NB4 (cell line): ENCODE measurements at places on chromosomes 2 and 18.
A peak's percentile ranks its signal among the peaks of the same experiment; 100 is the strongest.

DNA sequence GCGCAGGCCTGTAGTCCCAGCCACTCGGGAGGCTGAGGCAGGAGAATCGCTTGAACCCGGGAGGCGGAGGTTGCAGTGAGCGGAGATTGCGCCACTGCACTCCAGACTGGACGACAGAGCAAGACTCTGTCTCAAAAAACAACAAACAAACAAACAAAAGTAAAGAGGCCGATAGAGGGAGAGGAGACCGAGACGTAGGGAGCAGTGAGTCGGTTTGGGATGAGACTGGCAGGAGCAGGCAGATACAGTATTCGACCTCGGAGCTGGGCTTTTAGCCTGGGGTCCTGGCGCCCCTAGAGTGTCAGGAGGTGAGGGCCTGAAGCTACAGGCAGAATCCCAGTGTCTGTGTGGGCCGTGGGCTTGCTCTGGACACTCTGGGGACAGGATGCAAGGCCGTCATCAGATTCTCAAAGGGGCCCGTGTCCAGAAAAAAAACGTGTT lies 51.2 kb downstream of the SLC4A1AP start:
- DNase-seq, result no peak

DNA sequence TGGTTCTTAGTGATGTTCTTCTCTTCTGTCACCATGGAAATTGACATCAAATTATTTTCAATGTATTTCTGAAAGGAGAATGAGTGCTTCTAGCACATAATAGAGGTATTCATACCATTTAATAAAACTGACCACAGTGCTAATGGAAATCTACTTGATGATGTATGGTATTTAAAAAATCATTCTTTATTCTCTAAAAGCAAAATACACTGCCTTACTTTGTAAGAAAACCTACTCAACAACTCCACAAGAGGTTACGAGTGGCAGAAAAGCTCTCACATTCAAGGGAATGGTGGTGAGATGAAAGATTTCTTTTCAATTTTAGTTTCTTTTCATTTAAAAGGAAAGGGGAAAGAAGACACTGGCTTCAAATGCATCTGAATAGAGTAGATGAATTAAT lies 382.3 kb upstream of the CHST9 start:
- no peak for DNase-seq

- no peak for DNase-seq
Measured at GRCh38 chr2:33709951-33710350, 110.9 kb upstream of the FAM98A start.

DNA sequence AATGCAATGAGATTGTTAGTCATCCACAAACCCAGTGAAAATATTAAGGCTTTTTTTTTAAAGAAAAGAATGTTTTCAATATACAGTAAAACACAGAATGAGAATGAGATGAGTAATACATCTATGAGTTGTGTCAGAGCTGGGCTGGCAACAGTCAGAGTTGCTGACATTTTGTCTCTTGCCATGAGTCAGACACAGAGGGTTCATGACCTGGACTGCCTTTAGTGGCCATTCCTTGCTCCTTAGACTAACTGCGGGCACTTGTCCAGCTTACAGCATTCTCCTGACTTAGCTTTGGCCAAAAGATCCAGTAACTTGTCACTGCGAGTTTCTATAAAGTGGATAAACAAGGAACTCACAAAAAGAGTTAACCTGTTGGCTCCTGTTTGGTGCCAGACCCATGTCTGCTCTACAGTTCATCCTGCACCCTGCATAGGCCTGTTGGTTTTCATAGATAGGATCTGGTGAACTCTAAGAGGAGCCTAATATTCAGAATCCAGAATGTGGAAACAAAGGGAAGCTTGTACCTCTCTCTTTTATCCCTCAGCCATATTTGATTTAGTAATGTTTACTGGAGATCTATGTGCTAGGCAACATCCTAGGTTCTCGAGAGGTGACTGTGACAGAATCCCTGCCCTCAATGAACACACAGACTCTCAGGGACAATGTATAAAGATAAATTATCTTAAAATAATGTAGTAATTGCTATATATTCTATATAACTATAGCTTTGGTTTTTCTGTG lies 391.5 kb upstream of the VWC2L start:
- no peak for DNase-seq

DNA sequence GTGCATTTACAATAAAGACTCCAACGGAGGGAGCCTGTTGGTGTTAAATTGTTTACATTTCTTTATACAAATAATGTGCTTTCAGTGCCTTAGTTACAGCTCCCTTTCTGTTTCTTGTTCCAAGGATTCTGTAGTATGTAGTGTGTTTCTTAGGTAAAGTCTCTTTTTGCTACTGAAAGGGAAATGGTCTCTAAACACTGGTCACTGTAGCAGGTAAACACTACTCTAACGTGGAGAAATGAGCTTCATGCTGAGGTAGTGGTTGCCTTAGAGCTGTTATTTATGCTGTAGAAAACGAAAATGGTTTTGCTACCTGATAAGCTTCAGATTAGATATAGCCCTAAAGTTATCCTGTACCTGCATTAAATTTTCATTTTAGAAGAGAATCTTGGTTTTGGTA lies 163.6 kb downstream of the CAPN13 start:
- DNase-seq, result no peak

GRCh38 chr2:198324071-198324470 lies 519.7 kb downstream of the PLCL1 start:
- DNase-seq, result no peak

DNA sequence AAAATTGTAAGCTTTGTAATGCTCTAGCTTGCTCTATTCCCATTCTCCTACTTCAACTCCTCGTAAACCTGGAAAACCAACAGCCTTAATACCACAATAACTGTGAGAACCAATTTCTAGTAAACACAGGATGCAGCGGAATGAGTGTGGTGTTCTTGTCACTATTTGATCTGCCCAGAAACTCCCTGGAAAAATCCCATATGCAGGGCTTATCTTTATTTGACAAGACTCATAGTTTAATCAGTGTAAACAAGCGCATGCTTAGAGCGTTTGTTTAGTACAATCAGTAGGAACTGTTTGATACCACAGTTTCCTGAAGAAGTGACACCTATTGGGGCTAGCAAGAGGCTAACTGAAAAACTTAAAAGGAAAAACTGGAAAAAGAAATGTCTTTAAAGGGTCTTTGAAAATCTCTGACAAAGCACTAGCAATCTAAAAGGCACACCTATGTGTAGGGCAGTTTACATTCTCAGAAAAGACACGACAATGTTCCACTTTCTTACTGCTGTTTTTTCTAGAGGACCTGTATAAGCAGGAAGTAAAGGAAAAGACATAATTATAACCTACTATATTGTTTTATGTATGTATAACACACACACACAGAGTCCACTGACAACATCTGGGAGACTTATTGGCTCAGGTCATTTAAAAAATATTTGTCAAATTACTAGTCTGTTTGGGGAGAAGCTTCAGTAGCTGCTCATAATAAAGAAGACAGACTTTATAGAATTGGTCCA lies 241.4 kb upstream of the KLHL14 start:
- DNase-seq, result no peak

DNA sequence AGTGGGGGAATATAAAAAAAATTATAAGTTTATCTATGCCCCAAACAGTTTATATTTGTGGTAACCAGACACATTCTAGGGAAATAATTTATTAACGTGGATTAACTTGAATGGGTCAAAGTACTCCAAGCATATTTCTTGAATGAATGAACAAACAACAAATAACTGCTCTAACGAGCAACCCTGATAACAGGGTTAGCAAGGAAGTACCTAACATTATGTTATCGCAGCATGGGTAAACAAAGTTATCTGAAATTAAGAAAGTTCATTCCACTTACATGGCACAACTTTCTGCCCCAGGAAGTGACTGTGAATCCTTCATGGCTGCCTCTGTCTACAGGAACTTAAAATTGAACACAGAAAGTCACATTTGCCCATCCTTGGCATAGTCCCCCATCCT lies 812.9 kb upstream of the ACVR2A start:
- no peak for DNase-seq

- no peak for DNase-seq
Measured at GRCh38 chr2:37593694-37594093, 77.7 kb downstream of the CDC42EP3 start.

- no peak for DNase-seq
Measured at GRCh38 chr2:67867735-67868134, 195.1 kb downstream of the C1D start.

- DNase-seq, result no peak
Measured at GRCh38 chr18:36176177-36176584, 11.1 kb upstream of the MOCOS start.

GRCh38 chr2:208175069-208175839 lies 11.9 kb upstream of the CRYGA start:
- peak; percentile 84 for DNase-seq

GRCh38 chr2:28475088-28475595 lies 20.7 kb upstream of the PLB1 start:
- peak; percentile 18 for DNase-seq

- DNase-seq, result no peak
Measured at GRCh38 chr2:6637330-6637729, 228.4 kb downstream of the CMPK2 start.

GRCh38 chr2:86027922-86028765 lies 77.5 kb downstream of the POLR1A start:
- no peak for DNase-seq

DNA sequence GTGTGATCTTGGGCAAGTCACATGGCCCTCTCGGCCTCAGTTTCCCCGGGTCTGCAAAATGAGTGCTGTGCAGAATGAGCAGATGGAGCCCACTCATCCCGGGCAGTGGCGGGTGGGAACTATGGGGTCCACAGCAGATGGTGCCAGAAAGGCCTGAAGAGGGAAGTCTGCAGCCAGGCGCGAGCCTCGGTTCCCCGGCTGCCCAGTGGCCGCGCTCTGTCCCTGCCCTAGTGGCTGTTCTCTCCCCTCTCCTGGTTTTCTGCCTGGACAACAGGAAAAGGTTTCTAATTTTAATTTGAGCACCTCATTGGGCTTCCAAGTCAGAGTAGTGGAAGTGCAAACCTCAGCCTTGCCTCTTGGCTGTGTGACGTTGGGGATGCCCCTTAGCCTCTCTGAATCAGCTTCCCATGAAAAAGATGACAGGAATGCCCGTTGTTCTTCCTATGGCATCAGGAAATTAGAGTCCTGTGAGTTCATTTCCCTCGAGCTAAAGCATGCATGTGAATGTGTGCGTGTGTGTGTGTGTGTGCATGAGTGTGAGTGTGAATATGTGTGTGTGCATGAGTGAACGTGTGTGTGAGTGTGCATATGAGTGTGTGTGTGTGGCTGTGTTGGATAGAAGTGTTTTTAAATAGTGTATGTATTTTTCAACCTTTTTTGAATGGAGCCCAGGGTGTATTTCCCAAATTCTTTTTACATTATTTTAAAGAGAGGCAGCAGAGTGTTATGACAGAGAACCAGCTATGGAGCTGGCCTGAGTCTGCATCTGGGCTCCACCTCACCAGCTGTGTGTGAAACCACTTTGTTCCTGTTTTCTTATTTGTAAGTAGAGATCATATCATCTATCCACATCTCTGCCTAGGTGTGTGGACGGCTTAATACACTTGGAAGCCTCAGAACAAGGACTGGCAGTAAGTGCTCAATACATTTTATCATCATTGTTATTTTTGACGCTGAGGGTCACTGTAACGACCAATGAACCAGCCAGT lies 41.3 kb downstream of the RRM2 start:
- DNase-seq, result peak; percentile 37
